ENCODE measurements at places on chromosomes 16 and 17.

- DNase-seq, result no peak
These were observed 147.2 kb upstream of the COX10 start for GRCh38 chr17:13921841-13922776.

DNA sequence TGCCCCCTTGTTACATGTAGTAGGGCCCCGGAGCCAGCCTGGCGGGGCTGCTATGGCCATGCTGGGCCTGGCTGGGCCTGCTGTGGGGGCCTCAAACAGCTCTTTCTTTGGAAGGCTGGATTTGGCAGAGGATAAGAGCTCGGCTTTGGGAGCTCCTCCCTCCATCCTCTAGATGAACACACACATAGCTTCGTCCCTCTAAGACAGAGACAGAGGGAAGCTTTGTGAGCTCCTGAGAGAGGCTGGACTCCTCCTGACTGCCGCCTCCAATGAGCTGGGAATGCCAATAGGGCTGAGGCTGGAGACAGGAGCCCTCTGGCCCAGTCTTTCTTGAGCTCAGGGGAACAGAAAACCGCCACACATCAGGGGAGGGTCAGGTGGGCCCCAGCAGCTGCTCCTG, 37.3 kb upstream of the CDC42EP4 start:
- DNase-seq, result no peak

- peak; percentile 76 for DNase-seq
These were observed 3.7 kb downstream of the TMC8 start for GRCh38 chr17:78133971-78134898.

DNA sequence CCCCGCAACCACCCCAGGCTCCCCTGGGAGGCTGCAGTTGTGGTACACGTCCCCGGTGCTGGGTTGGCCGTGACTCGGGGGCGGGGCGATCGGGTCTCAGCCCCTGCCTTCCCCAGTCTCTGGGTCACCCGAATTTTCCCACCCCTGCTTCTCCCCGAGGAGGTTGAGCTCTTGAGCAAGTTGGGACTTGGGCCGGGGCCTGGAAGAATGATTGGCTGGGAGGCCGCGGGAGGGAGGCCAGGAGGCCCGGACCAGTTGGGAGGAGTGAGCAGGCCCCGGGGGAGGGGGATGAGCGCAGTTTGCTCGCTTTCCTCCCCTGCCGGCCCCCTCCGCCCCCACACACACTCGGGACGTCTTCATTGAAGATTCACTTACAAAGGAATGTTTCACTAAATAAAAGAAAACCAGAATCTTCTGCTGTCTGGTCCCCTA, 4.5 kb upstream of the HEXIM1 start:
- no peak for DNase-seq

- DNase-seq, result no peak
These were observed 389 bp downstream of the DUS1L start for GRCh38 chr17:82065193-82065637.

DNA sequence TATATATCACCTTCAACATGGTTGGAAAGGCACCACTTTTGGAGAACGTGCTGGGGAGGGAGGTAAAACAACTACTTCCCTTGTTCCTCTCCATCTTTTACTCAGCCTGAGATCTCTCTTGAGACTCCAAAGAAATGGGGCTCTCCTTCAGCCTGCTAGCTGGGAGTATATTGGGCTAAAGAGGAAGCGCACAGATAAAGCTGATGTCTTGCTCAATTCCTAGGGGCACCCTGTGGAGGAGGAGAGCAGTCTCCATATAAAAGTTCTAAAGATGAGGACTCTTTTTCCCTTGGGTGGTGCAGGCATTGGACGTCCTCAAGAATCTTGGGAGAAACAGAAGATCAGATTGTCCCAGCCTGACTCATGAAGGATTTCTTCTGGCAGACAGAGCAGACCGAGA, 4.6 kb upstream of the ETV4 start:
- DNase-seq, result no peak

- no peak for DNase-seq
These were observed 780.5 kb upstream of the GOT2 start for GRCh38 chr16:59514651-59515050.

DNA sequence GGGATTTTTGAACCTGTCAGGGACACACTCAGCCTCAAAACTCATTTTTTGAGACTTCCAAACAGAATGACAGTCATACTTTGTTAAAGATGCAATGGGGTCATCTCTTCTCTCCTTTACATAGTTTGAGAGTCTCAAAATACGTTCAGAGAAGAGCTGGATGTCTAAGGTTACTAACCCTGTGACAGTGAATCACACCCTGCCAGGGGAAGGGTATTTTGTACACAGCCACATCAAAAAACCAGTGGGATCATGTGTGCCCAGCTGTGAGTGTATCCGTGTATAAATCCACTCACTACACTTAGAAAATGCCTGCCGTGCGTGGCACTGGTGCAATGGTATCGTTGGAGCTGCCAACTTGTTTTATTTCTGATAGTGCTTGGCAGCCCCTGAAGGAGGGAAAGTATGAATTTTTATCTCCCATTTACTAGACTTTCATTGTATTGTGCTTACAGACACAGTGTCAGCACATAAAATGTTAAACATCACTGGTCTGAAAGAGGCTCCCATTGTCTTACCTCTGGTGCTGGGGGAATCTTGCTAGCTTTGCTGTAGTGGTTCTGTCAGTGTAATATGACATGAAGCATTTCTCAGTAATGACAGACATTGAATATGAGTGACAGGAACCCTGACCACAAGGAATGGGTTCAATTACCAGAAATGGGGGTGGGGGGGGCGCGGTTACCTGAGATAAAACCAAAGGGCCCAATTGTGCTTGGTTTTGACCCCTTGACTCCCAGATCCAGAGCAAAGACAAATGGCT, 256.3 kb downstream of the FTO start:
- no peak for DNase-seq

DNA sequence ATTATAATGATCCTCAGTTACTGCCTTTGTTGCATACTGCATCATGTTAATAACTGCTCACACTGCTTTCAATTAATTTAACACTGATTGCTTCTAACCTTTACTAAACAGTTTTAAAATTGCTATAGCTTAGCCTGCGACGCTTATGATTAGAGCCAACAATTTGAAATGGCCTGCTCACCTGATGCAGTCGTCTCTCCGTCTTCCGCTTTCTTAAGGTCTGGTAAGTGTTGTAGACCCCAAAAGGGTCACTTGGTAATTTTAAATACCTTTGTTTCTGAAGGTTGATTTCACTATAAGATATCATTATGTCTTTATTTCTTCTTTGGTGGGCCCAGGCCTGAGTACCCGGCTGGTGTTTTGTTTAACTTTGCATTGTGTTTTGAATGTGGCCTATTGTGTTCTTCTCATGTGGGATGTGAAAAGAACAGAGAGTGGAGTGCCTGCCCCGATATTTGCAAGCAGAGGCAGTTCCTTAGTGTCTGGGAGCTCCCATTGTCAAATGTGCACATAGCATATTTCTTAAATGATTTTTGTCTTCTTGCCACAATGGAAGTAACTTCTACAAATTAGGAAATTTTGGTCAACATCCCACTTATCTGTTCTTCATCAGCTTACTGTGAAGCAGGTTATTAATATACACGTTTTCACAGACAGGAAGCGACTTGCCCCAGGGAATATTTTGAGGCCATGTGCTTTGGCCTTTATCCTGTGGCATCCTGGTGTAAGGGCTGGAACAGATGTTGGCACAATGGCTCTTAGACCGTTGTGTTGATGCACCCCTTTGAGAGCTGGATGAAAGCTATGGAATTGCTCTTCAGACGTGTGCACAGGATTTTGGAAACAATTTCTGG, 2.9 kb downstream of the PHKB start:
- no peak for DNase-seq

DNA sequence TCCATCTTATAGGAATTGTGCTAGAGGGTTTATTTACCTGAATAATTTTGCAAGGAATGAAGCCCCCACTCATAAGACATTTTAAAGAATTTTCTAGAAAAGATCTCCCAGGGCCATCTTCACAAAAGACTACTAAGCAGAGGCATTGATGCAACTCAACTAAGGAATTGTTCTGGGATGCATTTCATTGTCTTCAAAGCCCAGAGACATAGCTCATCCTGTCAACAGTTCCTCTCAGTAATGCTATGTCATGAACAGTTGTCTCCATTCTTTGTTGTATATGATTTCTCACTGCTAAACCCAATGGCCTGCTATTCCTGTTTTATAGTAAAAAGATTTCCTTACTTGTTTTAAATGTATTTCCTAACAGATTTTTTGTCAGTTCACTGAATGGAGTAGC, 136.8 kb upstream of the RBL2 start:
- DNase-seq, result no peak

GRCh38 chr16:46714797-46715591, 25.5 kb downstream of the ORC6 start:
- no peak for DNase-seq

DNA sequence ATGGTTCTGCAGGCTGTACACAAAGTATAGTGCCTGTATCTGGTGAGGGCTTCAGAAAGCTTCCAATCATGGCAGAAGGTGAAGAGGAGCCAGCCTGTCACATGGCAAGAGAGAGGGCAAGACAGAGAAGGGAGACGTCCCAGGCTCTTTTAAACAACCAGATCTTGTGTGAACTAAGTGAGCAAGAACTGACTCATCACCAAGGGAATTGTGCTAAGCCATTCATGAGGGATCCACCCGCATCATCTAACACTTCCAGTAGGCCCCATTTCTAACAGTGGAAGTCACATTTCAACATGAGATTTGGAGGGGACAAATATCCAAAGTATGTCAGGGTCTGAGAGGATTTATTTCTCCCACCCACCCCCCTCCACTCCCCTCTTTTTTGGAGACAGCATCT, 56.2 kb upstream of the ELAC2 start:
- DNase-seq, result no peak

GRCh38 chr17:14489986-14490385, 189.1 kb downstream of the HS3ST3B1 start:
- no peak for DNase-seq

DNA sequence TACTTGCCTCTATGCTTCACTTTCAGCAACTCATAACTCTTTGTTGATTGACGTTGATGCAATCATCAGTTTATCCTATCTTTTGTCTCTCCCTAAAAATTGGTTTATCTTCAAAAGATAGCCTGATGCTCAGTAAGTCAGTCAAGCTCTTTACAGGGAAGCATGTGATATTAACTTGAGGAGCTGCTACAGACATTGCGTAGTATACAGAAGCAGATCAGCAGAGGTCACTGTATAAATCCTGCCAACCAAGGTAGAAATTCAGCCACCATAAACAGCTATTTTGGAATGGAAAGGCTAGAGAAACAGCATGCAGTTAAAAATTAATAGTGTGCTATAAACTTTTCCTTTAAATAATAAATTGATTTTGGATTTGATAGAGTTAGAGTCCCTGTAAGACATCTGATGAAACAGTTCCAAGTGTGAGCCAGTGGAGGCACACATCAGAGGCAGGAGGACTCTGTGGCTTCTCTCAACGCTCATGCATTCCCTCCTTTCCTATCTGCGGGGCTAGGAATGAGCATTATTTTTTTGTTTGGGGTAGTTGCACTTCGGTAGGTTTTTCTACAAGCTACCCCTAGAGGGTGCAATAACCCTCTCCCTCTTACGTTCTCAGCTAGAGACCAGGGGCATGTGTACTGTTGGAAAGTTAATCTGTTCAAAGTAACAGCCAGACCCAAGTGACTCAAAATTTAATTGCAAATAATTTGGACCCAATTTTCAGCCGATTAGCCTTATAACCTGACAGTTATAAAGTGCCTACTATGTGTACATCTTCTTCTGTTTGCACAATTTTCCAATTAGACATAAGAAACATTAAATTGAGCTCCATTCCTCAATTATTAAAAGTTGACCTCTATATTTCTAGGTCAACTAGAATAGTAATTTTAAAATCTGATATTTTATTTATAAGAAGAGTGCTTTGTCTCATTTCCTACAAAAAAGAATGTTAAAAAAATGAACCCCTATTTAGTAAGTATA, 647.7 kb upstream of the SOX9 start:
- DNase-seq, result peak; percentile 57

- no peak for DNase-seq
These were observed 30.9 kb upstream of the PLLP start for GRCh38 chr16:57315416-57315815.

GRCh38 chr16:30838876-30839471, 52.0 kb upstream of the ZNF629 start:
- DNase-seq, result peak; percentile 26

All from HT-29 (cell line).